Activated T-helper 1 cell treated with anti-CD3 and anti-CD28 coated beads, Interleukin-2, amount 50 U/mL, for 16 hours (primary cell): ENCODE measurements at places on chromosomes 7 and 10.

DNA sequence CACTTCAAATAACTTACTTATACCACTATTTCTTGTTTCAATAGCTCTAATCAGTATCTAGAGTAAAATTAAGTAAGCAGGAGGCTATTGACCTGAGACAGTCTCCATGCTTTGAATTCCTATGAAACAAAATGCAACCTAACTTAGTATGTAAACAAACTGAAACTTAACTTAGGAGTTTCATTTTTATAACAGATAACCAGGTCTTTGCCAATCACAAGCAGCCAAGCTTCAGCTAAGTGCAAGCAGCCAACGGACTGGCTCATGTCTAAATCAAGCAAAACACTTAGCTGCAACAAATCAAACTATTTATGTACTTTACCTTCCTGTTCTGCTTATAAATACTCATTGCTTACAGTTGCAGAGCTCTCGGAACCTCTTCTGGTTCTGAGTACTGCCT lies 4.4 kb upstream of the GSTK1 start:
- no peak for DNase-seq

DNA sequence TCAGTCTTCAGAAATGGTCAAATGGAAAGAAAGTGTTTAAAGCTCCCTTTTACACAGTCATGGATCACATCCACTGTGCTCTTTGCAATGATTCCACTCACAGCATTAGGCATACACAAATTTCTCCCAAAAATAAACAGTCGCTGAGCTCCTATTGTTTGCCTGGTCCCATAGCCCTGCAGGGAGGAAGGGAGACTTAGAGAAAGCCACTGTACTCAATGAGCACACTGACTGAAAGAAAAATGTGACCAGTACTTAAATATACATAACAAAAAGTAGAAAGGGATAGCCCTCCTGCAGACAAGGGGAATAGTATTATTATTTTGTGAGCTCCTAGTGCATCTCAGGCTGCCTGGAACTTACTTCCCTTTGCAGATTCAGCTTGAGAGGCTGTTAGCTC lies 853.2 kb downstream of the GRID1 start:
- no peak for DNase-seq

DNA sequence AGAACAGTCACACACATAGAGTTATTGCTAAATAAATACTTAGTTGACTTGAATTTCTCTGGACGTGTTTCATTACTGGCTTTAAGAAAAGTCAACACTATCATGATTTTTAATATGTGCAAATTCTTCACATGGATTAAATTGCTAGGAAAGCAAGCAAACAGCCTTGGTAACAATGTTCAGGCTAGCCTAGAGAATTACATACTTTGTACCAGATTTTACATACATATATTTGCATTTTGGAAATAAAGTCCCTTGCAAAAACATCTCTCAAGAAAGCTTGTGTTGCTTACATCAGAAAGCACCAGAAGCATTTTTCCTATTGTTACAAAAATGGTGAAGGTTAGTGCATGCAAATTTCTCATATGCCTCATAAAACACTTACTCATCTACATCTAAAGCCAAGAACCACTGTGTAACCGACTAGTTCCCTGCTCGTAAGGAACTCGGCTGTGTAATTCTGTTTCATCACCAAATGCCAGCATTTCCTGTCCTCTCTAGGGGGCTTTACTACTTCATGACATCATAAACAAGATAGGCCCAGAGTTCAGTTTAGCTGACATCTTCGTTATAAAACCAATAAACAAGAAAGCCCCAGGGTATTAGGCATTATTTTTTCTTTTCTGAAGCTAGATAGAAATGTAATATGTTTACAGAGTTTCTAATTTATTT lies 87.8 kb downstream of the CFAP58 start:
- DNase-seq, result no peak

DNA sequence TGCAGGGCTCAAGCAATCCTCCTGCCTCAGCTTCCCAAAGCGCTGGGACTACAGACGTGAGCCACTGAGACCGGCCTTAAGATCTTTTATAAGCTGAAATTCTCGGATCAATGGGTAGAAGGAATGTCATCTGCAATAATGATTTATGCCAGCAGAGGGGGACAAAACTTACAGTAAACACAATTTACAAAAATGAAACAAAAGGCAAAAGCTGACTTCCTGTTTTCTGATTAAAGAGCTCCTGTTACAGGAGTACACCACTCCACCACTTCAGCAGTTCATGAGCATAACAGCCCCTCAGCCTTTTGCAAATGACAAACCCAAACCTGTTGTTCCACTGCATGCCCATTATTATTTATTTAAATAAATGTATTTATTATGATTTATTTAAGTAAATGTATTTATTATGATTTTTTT lies 88.5 kb upstream of the ATP6V0A4 start:
- no peak for DNase-seq

DNA sequence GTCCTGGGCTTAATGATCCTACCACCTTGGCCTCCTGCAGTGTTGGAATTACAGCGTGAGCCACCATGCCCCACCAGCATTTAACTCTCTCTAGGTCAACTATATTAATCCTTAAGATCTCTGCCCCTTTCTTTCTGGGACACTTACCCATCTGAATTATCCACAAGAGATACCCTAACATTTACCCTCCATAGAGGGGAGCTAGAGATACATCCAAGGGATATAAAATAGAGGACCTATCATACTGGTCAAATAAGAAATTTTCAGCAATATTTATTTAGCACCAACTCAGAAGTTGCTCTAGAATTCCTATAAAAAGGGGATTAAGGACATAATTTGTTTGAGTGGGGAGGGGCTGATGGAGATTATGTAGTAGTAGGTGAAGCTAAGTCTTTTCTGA lies 96.5 kb downstream of the OTUD1 start:
- no peak for DNase-seq
